Glutamatergic neuron (in vitro differentiated cells): ENCODE measurements at places on chromosomes 3 and 15.

- DNase-seq = no peak
Observed at GRCh38 chr3:147406028-147406931, at the start of gene ZIC4. ZIC4 (minus strand) TSS chr3:147406543; CDS start chr3:147402797, 3,746 bp downstream.

- no peak for DNase-seq
Observed at GRCh38 chr3:29080967-29081366, 199.9 kb upstream of the RBMS3 start.

GRCh38 chr3:50390508-50391224 is 31.3 kb upstream of the TMEM115 start:
- no peak for DNase-seq

DNA sequence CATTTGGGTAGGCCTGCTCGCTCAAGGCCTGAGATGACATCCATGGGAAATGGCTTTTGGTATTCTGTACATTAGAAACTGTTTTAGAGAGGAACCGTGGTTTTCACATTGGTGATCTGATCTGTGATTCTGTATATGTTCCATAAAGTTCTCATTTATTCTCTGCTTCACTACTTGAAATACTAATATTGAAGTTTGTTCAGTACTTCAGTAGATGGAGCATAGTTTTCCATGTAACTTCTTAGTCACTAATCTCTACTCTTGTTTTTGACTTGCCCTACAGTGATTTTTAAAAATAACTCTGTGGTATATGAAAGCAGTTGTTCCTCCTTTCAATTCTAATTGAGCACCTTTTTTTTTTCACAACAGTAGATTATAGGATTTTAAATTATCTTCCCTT is 66.5 kb downstream of the MBNL1 start:
- DNase-seq = no peak

DNA sequence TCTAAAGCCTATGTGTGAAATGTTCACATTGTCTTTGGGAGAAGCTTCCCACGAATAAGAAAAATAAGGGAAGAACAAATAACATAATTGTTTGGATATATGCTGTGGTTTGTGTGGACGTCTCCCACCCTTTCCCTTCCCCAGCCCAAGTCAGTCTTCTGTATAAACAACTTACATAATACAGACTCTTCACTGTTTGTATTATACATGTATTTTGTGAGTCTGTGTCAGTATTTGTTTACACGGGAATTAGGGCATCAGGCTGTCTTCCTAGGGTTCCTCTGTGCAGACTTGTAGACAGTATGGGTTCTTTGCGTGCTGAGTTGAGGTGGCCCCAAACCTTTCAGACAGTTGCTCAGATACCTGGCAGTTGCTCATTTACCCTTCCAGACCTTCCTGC is 103.4 kb downstream of the IGF1R start:
- no peak for DNase-seq

GRCh38 chr15:100941536-100941935 is 22.4 kb downstream of the LRRK1 start:
- DNase-seq = no peak

- no peak for DNase-seq
Observed at GRCh38 chr15:57036352-57036751, 117.9 kb downstream of the TCF12 start.

GRCh38 chr3:129657261-129658046 is 51.0 kb upstream of the PLXND1 start:
- no peak for DNase-seq

- DNase-seq = no peak
Observed at GRCh38 chr3:87076946-87077345, 86.0 kb upstream of the VGLL3 start.

DNA sequence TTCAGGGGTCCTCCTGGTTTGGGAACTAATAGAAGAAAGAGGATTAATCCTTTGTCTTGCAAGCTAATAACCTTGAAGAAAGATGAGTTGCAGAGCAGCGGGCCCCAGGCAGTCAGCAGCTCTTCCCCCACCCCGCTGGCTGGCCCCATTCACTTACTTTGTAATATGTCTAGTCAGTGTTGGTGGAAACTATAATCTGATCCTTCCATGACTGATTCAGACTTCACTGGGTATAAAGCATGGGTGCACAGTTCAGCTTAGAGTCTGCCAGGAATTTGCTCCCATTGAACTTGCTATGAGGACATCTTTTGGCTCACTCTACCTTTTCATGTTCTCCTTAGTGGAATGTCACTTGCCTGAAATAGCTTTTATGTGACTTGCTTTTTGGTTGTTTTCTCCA is 117.7 kb downstream of the CCNL1 start:
- no peak for DNase-seq

- DNase-seq = no peak
Observed at GRCh38 chr3:15948388-15948787, 150.6 kb upstream of the ANKRD28 start.

- no peak for DNase-seq
Observed at GRCh38 chr3:7876741-7877297, 624.8 kb upstream of the LMCD1 start.
